ENCODE measurements at places on chromosomes 2 and 18.

DNA sequence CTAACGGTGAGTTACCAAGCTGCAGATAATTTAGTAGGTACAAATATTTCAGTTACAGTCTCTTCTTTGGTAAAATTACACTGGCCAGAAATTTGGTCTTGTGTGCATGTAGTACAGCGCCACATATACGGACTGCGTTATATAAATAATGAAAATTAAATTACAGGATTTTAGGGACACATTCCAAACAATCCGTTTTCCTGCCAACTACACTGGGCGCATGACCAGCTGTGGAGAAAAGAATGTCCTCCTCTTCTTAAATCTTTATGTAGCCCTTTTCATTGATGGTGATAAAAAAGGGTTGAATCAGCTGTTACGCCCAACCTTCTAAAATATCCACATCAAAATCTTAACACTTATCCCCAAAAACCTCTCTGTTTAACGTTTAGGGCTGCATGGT is 37.5 kb downstream of the TCF4 start:
- DNase-seq, result no peak

DNA sequence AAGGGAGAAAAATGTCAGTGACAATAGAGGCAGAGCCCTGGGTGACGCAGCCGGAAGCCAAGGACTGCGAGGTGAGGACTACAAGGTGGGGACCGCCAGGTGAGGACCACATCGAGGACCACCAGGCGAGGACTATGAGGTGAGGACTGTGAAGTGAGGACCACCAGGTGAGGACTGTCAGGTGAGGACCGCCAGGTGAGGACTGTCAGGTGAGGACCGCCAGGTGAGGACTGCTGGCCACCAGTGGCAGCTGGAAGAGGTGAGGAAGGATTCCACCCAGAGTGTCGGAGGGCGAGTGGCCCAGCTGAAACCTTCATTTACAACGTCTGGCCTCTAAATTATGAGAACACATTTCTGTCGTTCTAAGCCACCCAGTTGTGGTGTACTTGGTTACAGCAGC is 41.6 kb downstream of the CYB5A start:
- no peak for DNase-seq

DNA sequence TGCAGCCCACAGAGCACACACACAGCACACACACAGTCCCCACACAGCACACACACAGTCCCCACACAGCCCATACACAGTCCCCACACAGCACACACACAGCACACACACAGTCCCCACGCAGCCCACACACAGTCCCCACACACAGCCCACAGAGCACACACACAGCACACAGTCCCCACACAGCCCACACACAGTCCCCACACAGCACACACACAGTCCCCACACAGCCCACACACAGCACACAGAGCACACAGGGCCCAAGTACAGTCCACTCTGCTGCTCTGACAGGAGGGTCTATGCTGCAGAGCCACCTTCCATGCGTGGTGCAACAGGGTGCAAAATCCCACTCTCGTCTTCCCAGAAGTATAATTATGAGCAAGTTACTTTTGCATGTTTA is 240.5 kb upstream of the SALL3 start:
- no peak for DNase-seq

DNA sequence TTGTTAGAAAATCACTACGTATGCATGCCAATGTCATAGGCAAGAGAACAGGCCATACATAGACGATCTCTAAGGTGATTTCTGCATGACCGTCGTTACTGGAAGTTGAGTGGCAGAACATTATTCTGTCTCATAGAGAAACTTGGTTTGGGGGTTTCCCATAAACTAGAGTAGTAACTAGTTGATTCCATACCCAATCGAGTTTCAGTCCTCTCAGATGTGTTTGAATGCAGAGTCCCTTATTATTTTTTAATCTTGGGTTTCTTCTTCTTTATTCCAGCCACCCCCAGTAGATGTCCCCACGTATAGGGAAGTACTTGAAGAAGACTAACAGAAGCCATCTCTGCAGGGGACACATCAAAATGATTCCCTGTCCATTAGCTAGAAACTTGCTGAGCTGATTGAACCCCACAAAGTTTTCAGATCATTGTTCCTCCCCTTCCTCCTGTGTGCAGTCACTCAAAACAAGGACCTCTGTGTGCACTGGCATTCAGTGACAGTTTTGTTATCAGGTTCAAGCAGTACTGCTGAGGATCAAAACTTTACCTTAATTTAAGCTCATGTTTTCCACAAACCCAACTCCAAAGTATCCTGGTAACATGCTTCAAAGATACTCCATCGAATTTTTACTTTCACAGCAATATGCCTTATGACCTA is 68.4 kb upstream of the CDCA7 start:
- DNase-seq, result peak; percentile 9

DNA sequence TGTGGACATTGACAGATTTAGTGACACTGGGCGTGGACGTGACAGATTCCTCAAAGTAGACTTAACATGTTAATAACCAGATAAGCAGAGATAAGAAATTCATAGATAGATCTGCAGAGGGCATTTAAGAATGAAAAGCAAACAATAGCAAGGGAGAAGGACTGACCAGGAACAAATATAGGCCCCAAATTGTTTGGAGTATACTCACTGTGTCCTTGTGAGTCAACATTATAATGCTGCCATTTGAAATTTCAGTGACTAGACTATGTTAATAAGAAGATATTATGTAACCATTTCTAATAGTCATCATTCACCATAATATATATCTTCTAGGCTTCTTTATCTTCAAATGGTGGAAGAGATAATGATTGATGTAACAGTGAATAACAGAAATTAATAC is 78.1 kb upstream of the SLC38A11 start:
- no peak for DNase-seq

GRCh38 chr2:60806988-60807681 is 51.1 kb downstream of the PAPOLG start:
- peak; percentile 38 for DNase-seq

DNA sequence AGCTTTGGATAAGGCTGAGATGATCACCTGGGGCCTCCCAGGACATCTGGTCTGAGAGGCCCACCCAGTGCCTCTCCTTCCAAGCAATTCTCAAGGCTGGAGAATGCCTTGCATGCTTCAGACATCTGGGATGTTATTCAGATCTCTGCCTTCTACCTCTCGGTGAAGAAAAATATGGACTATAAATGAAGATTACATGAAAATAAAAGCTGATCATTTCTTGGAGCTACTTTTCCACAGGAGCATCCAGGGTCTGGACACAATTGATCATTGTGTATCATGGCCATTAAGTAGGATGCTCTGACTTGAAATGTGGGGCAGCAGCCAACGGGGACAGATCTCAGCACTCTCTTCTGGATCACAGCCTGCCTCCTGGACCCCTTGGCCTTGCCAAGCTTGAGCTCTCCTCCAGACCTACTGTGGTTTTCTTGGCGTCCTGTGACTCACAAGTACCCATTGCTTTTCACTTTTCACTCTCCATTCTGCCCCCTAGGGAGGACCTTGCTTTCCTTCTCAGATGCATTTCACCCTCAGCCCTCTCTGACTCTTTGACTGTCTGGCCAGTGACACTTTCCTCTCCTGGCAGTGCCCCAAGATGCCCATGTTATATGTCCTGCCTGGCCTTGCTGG is 203.1 kb downstream of the INSIG2 start:
- no peak for DNase-seq

- DNase-seq, result peak; percentile 59
These were observed 116.5 kb upstream of the FOSL2 start for GRCh38 chr2:28276076-28276618.

DNA sequence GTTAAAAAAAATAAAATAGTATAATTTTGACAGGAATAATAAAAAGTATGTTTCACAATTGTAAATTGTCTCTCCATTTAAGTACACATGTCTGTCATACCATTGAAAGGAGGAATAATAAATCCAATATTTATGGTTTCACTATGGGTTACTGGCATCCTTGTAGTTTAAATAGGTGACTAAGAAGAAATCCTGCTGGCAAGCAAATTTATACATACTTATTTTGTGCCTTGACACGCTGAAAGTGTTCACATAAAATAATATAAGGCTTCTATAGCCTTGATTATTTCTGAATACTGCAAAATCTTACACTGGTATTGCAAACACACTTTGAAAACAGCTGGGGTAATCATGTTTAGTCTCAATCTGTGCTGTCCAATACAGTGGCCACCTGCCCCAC is 138.3 kb upstream of the ETAA1 start:
- DNase-seq, result no peak

DNA sequence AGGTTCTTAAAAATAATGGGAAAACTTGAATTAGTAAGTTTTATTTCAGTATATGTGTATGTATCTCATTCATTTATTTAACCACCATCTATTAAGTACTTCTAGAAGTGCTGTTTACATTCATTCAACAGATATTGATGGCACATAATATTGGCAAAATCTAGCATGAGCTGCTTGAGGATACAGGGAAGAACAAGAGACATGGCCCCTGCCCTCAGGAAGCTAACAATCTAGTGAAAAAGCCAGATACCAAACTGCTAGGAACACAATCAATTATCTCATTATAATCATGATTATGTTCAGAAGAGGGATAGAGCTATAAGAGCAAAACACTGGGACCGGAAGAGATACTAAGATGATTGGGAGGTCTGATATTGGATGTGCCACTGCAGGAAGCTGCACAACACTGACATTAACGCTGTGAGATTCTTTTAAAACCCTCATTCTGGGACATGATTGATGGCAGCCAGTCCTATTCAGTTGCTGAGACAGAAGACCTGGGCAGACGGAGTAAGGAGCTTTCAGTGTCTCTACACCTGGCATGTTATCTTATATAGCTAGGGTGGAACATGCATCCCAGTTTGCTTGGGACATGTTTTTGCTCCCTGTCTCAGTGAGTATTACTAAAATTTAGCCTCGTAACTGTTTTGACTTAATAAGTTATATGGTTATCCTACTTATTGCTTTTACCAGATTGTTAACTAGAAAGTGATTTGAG is 314.1 kb downstream of the STK39 start:
- DNase-seq, result no peak

- DNase-seq, result no peak
These were observed 166.7 kb upstream of the GLI2 start for GRCh38 chr2:120568975-120569268.

Measured in CD4-positive, alpha-beta T cell treated with Interleukin-4 for 4 hours (primary cell).